ENCODE measurements at places on chromosomes 5 and 9. TPM values are rescaled to one million over a fixed set of nuclear protein-coding genes. Genes with fewer than 3 reads are reported as not detected.
A peak's percentile ranks its signal among the peaks of the same experiment; 100 is the strongest.

The ECSCR gene
- 8.5 TPM for total RNA-seq

GRCh38 chr9:32741706-32742105, 41.6 kb upstream of the TMEM215 start:
- no peak for DNase-seq

DNA sequence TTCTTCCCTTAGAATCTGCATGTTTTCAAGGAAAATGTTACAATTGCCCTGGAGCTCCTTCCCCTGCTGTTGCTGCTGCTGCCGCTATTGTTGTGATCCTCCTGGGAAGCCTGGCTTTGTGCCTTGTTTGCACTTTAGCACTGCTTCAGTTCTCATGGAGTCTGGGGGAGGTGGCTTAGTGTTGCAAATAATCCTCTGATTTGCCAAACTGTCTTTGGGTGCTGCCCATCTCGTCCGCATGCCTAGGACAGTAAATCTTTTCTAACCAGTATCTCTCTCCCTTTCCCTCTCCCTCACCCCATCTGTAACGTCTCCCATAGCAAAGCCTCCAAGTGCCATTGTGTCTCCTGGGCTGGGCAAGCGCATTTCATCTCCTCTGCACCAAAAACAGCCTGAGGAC, 30.3 kb downstream of the FAM240B start:
- DNase-seq, result no peak

DNA sequence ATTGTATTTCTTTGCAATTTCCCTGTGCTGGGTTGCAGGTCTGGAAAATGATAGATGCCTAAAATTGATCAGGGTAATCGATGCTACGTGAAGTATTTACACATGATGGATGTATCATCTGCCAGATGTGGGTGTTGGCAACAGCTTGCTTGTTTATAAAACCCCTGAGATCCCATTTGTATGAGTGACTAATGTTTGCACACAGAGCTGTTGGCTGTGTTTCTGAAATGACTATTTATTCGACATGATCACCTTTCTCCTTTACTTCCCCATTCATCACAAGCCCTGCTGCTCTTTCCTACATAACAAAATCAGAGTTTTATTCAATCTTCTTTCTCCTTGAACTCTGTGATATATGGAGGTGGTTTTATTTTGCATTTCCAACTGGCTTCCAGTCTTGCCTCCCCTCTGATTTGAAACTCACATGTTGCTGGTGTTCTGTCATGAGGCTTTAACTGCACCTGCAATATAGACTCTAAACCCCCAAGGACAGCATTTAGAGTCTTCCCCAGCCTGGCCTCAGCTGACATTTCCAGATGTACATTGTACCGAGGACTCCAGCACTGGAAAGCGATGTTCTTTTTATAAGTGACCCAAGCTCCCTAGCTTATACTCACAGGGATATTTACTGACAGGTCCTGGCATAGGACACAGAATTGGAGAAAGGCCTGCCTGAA, 50.7 kb upstream of the SHB start:
- no peak for DNase-seq

- no peak for DNase-seq
These were observed 832.1 kb upstream of the ZNF608 start for GRCh38 chr5:125578551-125578950.

DNA sequence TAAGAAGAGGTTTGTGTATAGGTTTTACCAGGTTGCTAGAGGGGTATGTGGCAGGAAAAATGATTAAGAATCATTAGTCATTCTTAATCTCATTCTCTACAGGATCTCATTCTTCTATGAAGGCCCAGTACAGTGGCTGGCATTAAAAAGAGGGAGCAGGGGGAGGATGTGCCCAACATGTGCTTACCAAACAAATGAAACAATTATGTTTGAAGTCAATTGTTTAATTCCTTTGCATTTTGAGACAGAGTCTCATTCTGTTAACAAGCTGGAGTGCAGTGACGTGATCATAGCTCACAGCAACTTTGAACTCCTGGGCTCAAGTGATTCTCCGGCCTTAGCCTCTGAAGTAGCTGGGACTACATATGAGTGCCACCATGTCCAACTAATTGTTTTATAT, 23.0 kb downstream of the FNIP1 start:
- DNase-seq, result no peak

DNA sequence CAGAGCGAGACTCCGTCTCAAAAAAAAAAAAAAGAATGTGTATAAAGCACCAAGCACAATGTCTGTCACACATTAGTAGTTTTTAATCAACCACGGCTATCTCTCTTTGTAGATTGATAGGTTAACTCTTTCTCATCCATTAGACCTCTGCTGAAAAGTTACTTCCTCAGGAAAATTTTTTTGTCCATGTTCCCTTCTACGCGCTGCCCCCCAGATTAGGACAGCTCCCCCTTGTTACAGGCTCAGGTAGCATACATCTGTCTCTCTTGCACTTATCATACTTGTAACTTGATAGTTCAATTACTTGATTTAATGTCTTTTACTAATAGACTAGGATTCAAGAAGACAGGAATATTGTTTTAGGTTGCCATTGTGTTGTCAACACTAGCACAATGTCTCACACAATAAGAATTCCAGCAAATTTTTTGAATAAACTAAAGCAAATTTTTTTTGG, 1.5 kb downstream of the SPDL1 start:
- DNase-seq, result no peak

- DNase-seq, result no peak
These were observed 55.0 kb downstream of the NSG2 start for GRCh38 chr5:174100490-174100889.

DNA sequence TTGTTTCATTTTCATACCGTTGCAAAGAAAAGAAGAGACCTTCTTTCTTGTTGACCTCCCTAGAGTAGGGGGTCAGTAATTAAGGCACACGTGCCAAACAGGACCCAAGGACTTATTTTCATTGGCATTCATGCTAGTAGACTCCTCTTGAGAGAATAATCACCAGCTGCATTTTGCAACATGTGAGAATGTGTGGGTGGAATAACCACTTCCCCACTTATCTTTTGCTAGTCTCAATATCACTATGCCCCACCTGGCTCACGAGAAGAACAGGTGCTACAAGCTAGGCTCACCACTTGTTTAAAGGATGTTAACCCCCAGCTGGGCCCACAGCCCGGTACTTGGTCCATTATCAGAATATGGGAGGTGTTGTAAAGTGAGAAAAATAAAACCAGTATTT, 460.7 kb upstream of the MEF2C start:
- DNase-seq, result no peak

DNA sequence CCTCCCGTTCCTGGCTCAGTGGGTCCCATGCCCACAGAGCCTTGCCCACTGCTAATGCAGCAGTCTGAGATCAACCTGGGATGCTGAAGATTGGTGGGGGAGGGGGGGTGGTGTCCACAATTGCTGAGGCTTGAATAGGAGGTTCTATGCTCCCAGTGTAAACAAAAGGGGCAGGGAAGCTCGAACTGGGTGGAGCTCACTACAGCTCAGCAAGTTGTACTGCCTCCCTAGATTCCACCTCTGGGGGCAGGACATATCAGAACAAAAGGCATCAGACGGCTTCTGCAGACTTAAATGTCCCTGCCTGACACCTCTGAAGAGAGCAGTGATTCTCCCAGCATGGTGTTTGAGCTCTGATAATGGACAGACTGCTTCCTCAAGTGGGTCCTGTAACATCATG, 885.6 kb upstream of the COX7C start:
- DNase-seq, result no peak

DNA sequence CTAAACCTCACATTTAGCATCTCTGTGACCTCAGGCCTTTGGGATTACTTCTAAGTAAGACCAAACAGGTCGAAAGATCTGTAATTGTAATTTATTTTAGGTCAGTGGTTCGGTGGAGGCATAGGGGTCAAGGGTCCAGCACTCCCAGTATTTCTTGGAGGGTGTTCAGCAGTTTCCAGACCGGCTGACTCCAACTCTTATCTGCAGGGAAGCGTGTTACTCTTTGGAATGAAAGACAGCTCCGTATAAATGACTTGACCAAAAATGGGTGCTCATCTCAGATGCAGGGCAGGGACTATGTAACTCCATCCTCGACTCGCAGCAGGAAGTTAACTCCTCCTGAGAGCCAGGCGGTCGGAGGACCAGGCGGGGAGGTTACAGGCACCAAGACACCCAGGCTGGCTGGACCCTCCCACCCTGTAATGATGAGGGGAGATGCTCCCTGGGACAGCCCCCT, 620 bp upstream of the VPS13A start:
- DNase-seq, result no peak

The KCNIP1 gene
- total RNA-seq, result not detected

The TLE1 gene
- total RNA-seq, result 47.3 TPM

GRCh38 chr5:57703721-57704120, 221.1 kb upstream of the ACTBL2 start:
- no peak for DNase-seq

- DNase-seq, result no peak
These were observed 1890.7 kb upstream of the NUDT12 start for GRCh38 chr5:105453216-105453807.

The RNF208 gene
- 7.1 TPM for total RNA-seq

The DNAH5 gene
- 0.98 TPM for total RNA-seq

The NR6A1 gene
- 8.4 TPM for total RNA-seq

DNA sequence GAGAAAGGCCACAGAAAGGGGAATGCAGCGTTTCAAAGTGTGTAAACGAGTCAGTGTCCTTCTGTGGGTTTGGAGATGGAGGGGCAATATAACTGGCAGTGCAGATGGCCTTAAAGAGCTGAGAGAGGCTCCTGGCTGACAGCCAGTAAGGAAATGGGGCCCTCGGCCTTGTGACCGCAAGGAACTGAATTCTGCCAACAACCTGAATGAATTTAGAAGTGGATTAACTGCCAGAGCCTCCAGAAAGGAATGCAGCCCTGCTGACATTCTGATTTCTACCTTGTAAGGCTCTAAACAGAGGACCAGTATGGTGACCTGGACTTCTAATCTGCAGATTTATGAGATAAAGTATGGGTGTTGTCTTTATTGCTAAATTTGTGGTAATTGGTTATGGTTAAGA, 17.5 kb upstream of the NREP start:
- peak; percentile 68 for DNase-seq

DNA sequence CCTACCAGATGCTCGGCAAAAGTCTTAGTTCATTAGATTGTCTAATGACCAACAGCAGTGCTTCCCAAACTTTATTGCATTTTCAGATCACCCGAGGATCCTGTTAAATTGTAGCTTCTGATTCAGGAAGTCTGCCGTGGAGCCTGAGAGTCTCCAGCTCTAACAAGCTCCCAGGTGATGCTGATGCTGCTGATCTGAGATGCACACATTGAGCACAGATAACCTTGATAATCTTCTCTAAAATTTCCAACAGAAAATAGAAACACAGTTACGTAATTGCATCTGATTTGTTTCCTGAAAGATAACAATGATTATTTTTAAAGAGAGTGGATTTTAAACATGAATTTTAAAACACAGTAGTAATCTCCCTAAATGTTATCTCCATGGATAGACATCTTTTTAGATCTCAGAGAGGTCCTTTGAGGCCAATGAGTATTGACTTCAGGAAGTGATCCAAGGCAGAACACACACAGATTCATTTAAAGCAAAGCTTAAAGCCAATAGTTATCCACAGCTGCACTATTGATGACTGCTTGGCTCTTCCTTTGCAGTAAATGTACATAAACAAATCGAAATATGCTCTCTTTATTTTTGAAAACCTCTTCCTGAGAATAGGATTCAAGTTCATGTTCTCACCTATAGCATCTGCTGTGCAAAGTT, 122.8 kb upstream of the TNPO1 start:
- no peak for DNase-seq

DNA sequence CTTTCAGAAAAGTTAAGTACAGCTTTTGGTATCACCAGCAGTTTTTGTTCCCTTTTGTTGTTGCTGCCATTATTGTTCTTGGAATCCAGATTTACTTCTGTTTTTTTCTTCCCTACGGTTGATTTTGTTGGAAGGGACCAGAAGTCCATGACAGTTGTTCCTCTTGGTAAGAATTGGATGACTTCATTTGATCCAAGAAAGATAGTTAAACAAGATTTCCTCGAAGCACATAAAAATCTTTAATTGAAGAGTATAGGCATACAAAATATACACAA, 65.4 kb downstream of the CDC42SE2 start:
- DNase-seq, result no peak

- DNase-seq, result no peak
These were observed 158.1 kb downstream of the SLC24A2 start for GRCh38 chr9:19630760-19631159.

The TTC1 gene
- total RNA-seq, result 46.6 TPM

The PNPLA7 gene
- 16.7 TPM for total RNA-seq

DNA sequence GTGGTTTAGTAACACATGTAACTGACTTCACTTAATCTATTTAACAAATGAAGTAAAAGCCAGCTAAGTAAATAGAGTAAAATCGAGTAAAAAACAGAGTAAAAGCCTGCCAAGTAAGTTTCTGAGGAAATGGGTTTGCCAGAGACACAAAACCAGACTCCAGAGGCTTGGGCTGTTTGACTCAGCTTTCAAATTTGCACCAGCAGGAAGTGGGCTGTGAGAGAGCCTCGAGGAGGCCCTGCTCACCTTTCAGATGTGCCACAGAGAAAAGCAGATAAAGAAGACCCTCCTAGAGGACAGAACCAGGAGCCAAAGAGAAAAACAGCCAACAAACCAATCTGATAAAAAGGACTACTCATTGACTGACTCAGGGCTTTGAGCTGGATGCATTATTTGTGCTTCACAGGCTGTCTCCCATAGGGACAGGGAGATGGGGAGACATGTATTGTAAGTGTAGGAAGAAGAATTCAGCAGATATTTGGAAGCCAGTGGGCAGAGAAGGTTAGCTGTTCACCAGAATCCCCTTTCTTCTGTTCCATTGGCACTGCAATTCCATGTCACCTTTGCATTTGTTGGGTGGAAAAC, 14.4 kb upstream of the AMACR start:
- DNase-seq, result no peak

The HSPA4 gene
- 64.1 TPM for total RNA-seq

DNA sequence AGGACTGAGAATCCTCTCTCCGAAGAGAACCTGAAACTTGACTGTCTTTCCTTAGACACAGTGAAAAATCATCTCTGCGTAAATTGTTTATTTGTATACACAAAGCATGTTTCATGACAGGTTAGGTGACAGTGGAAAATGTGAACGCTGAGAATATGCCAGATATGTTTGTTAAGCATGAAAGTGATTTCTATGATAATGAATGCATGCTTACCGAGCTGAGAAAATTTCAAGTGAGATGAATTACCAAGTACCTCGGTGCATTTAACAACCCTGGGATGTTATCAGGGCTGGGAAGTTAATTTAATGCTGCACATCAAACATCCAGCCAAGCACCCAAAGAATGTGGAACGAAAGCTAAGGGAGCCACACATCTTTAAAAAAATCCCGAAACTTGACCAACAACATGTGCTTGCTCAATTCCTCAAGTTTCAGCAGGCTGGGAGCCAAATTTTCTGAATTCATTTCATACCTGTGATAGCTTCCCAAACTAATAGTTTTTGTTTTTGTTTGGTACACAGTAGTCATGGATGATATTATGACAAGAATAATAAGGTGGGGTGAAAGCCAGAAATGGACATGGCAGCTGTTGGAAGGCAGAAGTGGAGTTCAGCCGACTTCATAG, 336.9 kb downstream of the ARHGEF28 start:
- no peak for DNase-seq
